HFF-Myc (cell line): ENCODE measurements at places on chromosomes 11 and 22.
A peak's percentile ranks its signal among the peaks of the same experiment; 100 is the strongest.

- DNase-seq: no peak
Observed at GRCh38 chr22:46699091-46699490, 39.0 kb downstream of the CERK start.

DNA sequence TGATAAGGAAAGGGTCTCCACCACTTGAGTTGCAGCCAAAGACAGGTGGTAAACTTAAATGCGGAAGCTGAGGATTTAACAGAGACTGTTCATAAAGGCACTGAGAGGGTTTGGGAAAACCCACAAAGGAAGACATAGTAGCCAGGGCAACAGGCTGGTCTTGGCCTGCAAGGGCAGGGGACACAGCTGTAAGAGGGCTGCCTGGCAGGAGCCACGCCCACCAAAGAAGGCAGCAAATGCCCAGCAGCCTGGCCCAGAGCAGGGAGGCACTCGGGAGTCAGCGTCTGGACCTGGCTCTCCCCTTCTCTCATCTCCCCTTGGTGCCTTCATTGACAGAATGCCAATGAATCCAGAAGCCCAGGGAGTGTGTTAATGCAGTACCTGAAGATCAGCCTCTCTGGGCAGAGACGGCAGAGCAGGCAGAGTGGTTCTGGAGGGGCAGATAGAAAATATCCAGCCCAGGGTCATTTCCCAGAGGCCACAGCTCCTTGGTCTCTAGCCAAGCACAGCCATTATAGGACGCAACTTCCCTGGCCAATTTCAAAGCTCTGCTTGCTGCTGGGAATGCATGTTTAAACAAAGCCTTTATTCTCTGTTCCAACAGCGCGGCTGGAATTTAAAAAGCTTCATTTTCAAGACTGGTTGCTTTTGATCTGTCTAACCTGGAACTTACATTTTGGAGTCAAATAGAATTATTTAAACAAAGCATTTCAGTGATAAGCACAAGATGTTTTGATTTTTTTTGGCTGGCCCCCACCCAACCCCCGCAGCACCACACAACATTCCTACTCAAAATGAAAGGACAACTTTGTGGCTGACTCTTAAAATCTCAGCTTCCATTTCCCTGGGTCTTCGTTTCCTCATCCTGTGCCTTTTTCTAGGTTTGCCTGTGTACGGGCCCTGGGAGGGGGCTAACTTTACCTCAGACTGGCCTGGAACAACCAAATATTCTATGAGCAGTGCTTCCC lies 125.6 kb upstream of the LMO1 start:
- DNase-seq: no peak

- DNase-seq: no peak
Observed at GRCh38 chr11:101705972-101706371, 122.2 kb upstream of the TRPC6 start.

GRCh38 chr11:116927163-116927974 lies 89.9 kb upstream of the APOA1 start:
- no peak for DNase-seq

DNA sequence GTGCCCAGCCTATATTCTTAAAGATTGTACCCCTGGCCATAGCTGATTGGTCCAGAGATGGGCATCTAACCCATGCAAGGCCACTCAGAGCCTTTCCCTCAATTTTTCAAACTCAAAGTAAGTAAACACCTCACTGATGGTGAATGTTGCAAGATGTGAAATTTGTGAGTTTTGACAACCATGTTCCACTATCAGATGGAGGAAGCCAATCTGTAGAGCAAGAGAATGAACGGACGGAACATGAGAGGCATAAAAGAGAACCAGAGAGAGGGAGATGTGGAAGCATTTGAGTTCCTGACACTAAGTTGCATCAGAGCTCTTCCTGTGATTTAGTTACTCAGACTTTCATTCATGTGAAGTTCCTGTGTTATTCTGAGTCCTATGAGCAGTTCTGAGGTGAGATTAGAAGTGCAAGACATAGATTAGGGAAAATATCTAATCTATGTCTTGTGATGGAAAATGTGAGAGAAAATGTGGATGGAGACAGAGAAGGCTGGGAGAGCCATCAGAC lies 73.3 kb downstream of the PRSS23 start:
- no peak for DNase-seq

- DNase-seq: no peak
Observed at GRCh38 chr22:28348613-28349609, 330.7 kb downstream of the TTC28 start.

DNA sequence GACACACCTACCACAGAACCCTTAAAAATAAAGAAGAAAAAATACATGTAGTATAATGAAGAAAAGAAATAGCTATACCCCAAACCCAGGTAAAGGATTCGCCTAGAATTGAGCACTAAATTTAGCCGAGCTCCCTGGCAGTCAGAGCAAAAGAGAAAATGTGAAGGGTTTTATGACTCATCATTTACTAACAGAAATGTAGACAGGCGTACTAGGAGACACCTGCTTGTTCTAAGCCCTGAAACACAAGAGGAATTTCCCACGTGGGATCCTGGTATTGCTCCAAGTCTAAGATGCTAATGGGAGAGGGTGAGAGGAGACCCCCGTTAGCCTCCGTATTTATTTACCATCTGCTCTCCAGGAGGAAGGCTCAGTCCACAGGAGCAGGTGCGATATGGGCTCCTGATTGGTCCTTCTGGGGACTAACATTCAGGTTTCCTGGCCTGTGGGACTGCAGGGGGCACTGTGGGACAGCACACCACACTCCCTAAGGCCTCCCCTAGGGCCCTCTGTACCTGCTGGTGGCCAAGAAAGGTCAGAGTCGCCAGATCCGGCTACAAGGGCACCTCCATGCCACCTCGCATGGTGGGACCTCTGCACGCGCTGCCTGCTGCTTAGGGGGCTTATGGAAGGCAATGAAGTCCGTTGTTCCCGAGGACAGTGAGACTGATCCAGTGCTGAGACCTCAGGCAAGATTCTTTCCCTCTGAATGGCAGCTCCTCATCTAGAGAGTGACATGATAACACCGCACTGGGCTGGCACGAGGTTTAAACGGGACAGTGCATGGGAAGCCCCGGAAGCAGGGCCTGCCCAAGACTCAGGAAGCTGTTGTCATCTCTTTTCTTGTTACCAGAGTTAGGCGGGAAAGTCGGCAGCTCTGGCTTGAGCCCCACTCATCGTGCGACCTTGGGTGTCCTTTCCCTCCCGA lies 25.8 kb downstream of the KCNC1 start:
- peak; percentile 6 for DNase-seq

DNA sequence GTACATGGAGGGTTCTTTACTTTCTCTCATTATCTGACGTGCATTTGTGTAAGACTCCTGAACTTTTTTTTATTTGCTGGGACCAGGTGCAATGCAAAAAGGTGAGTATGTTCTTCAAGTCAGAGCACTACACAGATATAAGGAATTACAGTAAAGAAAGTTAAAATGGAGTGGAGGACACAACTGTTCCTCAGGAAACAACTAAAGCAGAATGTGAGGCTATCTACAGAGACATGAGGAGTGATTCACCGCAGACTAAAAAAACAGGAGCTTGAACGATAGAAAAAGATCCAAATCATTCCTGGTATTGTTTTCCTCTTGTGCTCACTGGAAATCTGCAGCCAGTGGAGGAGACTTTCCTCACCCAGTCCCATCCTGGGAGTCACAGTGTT lies 106.2 kb downstream of the ABTB2 start:
- DNase-seq: no peak

DNA sequence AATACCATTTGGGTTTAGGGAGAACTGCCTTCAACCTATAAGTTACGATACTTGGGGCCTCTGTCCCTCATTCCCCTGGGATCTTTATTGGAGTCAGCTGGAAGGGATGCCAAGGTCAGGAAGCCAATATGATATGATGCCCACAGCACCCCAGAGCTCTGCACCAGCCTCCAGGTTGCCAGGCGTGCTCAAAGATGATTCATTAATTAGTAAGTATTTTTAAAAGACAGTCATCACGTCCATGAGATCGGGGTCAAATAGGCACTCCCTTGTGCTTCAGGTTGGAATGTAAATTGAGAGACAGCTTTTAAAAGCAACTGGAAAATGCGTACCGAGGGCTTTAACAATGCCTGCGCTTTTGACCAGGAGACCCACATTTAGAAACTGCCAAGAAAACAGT lies 57.0 kb upstream of the CD5 start:
- DNase-seq: no peak

- peak; percentile 99 for DNase-seq
Observed at GRCh38 chr11:105046898-105047579, 1.9 kb upstream of the CARD16 start.

GRCh38 chr11:77789731-77790476 lies 30.6 kb downstream of the RSF1 start:
- no peak for DNase-seq

DNA sequence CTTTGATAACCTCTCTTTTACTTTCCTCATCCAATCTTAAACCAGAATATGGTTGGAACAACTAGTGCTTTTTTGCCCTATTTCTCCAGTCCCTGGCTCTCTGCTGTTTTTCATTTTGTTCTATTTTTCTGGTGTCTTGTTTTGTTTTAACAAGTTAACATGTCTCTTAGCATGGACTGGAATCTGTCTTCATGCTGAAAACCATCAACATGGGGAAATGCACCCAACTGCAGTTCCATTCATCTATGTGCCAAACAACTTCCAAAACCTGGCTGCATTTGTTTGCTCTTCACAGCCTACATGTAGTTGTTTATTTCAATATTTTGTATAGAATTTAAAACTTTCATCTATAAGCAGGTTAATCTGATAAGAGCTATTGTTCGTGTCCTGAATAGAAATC lies 46.8 kb upstream of the NOX4 start:
- no peak for DNase-seq

DNA sequence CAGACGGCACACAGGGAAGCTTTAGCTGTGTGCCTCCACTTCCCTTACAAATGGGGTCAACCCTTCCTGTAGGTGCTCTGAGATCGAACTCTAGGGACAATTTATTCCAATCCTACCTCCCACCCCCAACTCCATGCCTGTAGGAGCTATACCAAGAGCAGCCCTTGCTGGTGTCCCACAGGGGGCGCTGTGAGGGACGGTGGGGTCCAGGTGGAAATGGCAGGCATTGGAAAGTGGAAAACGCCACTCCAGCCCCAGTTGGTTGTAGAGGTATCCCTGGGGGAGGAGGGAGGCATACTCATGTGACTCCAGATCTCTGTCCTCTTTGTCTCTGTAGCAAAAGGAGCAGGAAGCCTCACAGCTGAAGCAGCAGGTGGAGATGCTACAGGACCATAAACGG lies 161.3 kb downstream of the MYO18B start:
- DNase-seq: no peak

- no peak for DNase-seq
Observed at GRCh38 chr22:24483976-24484545, 11.1 kb upstream of the UPB1 start.

- no peak for DNase-seq
Observed at GRCh38 chr22:40479126-40479800, 108.9 kb downstream of the SGSM3 start.

- DNase-seq: no peak
Observed at GRCh38 chr11:75849894-75850293, 34.9 kb downstream of the UVRAG start.

DNA sequence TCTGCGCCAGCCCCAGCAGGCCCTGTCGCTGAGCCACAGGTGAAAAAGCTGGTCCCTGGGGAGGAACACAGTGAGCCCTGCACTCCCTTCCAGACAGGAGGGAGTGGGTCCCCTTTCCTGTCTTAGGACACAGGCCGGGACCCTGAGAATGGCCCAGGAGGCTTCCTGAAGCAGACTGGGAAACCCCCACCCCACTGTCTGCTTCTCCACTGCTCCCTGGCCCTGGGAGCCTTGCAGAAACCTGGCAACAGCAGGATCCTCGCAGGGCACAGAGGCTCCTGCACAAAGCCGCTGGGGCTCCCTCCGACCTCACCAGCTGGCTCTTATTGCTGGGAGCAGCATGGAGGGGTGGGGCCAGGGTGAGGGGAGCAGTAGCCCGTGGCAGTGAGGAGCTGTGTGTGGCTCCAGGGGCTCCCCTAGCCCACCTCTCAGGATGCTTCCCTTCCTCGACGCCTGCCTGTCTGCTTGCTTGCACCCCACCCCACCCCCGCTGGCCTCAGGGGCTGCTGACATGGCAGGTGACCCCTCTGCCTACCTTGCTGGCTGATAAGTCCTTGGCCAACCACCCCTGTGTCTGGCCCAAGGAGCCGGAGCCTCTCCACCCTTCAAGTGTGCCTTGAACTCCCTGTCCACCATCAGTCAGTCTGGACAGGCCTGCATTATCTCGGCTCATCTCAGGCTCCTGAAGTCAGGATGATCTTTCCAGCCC lies 72.1 kb upstream of the KCNQ1OT1 start:
- no peak for DNase-seq

DNA sequence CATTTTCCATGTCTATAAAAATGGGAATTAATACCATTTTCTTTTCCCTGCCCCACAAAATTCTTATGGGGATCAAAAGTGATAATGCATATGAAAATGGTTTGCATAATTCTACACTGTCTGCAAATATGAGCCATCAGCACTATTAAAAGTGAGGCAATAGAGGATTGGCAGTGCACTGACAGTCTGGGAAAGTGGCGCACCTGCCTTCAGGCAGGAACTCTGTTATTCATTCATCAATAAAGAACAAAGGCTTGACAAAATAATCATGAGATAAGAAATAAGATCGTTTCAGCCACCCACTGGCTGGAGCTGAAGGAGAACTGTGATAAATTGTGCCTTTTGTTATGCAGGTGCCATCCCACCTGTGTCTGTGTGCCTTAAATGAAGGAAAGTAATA lies 49.5 kb downstream of the ARFGAP2 start:
- DNase-seq: no peak

GRCh38 chr22:22558972-22559603 lies at the start of gene PRAME:
Gene PRAME (minus strand): TSS chr22:22559265. CDS start chr22:22556832, 2,433 bp downstream.
- DNase-seq: no peak

- no peak for DNase-seq
Observed at GRCh38 chr11:72010529-72011233, 12.0 kb downstream of the IL18BP start.

DNA sequence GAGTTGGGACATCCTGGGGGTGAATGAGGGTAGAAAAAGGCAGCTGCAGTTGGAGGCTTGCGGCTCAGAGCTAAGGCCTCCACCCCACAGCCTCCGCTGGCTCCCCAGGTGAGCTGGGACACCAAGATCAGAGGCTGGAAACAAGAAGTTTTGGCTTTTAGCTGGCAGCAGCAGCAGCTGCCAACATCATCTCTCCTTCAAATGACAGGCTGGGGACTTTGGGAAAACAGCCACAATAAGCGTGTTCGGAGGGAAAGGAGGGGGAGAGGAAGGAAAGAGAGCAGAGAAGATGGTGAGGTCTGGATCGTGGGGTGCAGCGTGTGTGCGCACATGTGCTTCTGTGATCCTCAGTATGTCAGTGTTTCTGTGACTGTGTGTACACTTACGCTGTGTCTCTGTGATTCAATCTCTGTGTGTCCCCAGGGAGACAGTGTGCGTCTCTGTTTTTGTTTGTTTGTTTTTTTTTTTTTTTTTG lies 62.0 kb upstream of the RASD2 start:
- DNase-seq: no peak

GRCh38 chr11:128165572-128165971 lies 421.8 kb downstream of the ETS1 start:
- DNase-seq: no peak
